Activated CD4-positive, alpha-beta T cell treated with anti-CD3 and anti-CD28 coated beads for 4 hours (primary cell): ENCODE measurements at places on chromosomes 7 and 10.
A peak's percentile ranks its signal among the peaks of the same experiment; 100 is the strongest.

DNA sequence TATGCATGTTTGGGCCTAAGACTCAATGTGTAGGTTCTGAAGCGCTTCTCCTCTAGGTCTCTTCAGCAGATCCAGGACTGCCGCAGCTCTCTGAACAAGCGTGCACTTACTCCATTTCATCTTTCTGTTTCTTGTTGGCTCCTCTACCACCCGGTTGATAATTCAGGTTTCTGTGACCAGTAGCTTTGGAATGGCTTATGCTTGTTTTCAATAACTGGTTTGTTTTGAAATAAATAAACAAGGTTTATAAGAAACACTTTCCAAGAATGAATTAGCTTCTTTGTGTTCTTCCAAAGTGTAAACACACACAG is 1.5 kb downstream of the MDFIC start:
- DNase-seq = no peak

DNA sequence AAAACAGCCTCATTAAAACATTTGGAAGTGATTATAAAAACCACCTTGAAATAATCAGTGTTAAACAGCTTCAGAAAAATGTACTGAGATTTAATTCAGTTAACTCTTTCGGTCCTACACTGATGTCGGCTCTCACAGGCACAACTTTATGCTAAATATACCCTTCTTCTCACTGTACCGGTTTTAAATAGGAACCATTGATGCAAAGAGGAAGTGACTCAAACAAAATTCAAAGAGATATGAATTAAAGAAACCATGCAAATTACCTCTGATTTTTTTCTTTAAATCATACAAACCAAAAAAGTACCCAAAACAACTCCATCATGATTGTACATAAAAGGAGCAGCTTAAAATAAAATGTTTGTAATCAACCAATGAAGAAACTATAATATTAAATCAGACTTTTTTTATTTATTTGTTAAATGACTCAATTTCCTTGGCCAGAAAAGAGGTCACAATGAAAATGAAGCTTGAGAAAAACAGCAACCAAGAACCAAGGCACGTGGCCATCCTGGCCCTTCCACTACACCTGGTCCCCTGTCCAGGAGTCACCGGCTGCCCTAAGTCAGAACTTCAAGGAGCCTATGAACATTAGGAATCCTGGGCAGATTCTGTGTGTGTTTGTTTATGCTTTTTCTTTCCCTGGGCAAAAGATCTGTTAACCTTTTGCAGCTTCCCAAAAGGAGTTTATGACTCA is 73.0 kb upstream of the CABCOCO1 start:
- DNase-seq = no peak

- DNase-seq = no peak
Measured at GRCh38 chr7:79063019-79063698, 390.3 kb downstream of the MAGI2 start.

- DNase-seq = no peak
Measured at GRCh38 chr7:107939573-107940489, 48.8 kb downstream of the DLD start.

- DNase-seq = peak; percentile 4
Measured at GRCh38 chr10:116521424-116522290, 24.1 kb upstream of the PNLIP start.

DNA sequence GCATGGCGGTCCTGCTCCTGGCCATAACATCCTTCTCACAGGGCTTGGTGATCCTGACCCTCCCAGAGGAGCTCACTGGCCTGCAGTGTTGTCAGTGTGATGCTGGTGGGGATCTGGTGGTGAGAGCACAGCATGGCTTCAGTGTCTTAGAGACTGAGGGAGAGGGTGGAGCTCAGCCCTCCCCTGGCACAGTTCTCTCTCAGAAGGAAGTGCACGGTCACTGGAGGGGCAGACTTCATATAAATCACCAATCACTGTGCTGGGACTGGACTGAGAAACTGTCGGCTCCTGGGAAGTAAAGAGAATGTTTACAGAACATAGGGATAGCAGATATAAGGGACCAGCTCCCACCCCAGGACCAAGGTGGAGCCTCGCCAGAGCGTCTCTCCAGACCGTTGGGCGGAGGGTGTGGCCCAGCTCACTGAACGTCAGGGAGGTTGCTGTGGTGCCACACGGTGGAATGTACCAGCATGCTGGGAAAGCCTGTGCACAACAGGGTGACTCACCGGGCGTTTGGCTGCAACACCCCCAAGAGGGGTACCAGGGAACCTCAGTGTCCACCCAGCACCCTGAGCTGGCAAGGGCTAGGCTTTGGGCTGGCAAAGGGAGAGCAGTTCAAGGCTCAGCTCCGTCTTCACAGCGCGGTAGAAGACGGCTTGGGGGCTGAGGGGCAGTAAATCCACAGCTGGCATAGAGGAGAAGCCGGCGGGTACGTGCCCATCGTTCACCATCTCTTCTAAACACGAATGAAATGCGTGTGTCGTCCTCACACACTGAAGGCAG is 8.8 kb upstream of the GET4 start:
- no peak for DNase-seq
